ENCODE measurements at places on chromosomes 11 and 22.

- DNase-seq, result no peak
Measured at GRCh38 chr22:29292379-29292778, 14.1 kb upstream of the GAS2L1 start.

DNA sequence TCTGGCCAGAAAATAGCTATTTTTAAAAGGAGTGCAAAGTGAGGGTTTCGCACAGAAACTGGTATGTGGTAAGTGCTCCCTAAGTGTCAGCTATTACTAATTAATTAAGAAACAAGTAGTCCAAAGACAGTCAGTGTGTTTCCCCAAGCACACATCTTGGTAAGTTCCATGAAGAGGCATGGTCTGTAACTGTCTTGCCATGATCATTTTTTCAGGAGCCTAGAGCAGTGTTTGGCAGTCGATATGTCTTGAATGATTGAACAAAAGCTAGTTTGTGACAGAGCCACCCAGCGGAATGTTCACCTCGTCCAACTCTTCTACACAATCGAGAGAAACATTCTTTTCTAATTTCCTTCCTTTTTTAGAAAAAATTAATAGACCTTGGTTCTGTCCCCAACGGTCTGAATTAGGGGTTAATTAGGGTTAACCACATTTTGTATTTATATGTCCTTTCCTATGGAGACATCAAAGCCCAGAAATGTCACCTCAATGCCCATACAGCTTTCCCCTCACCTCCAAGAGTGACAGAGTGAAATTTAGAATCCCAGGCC, 57.6 kb upstream of the FTH1 start:
- DNase-seq, result no peak

DNA sequence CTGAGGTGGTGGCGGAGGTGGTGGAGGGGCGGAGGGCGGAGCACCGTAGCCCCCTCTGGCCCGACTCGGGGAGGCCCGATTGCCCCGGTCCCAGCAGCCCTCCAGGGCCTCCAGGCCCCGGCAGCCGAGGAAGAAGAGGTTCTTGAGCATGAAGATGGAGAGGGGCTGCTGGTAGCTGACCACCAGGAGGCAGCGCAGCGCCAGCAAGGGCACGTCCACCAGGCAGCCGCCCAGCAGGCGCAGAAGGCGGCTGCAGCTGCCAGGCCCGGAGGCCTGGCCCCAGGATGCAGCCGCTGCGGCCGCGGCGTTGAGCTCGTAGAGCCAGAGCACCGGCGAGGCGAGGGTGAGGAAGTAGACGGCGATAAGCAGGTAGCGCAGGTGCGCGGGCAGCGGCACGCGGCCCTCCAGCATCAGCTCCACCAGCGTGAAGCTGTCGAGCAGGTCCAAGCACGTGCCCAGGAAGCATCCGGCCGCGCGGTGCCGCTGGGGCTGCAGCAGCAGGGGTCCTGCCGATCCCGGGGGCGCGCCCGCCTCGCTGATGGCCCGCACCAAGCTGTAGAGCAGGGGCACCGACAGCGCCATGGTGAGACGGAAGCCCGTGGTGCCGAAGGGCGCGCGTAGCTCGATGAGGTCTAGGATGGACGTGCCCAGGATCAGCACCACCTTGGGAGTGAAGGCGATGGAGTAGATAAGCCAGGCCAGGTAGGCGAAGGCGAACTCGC, 1.5 kb downstream of the TMEM121B start:
- DNase-seq, result no peak

DNA sequence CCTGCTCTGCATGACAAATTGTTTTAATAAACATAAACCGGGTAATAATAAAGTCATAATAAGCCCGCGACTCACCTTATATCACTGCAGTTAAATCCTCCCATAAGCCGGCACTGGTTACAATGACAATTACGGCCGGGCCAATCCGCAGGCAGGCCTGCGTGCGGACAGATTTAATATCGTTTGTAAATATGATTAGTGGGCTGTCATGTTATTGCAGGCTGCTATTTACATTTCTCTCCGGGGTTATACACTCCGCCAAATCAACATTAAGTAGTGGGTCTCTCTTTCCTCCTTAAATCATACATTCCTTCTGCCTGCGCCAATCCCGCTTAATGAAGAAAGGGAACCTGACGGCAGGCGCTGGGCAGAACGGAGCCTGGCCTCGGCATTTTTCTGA, 51.8 kb upstream of the LMO1 start:
- no peak for DNase-seq
